CD4-positive, alpha-beta T cell treated with Interleukin-10 for 1 hour (primary cell): ENCODE measurements at places on chromosomes 16 and 17.

GRCh38 chr17:6059406-6059805, 10.8 kb upstream of the WSCD1 start:
- no peak for DNase-seq

DNA sequence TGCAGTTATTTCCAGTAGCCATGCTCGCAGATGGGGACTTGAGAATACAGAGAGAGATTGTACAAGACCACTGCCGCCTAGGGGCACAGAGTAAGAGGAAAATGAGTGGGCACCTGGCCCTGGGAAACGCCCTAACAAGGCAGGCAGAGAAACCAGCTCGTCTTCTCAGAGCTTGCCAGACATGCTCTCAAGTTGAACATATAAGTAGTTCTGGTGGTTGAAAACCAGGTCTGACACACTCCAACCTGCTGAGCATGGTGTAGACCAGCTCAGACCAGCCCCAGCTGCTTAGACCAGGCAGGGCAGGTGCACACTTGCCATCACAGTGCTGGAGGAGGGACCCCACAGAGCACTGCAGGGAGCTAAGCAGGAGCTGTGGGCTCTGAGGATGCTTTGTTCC, 250.5 kb downstream of the CPPED1 start:
- DNase-seq: no peak

DNA sequence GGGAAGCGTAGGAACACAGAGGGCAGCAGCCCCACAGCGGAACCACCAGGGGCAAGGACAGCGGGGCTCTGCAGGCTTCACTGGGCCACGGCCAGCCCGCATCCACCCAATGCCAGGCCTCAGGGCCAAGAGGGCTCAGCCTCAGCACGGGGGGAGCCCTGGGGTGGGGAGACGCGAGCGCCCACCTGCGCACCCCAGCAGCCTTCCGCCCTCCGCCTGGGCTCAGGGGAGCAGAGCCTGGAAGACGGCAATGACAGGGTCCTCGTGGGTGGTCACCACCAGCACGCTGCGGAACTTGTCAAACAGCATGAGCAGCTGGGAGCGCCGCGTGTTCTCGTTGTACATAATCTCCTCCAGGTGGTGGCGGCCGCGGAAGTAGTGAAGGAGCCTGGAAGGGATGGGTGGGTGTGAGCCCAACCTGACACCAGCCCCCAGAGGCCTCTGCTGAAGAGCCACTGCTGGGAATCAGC, 8.5 kb downstream of the MPG start:
- DNase-seq: no peak

DNA sequence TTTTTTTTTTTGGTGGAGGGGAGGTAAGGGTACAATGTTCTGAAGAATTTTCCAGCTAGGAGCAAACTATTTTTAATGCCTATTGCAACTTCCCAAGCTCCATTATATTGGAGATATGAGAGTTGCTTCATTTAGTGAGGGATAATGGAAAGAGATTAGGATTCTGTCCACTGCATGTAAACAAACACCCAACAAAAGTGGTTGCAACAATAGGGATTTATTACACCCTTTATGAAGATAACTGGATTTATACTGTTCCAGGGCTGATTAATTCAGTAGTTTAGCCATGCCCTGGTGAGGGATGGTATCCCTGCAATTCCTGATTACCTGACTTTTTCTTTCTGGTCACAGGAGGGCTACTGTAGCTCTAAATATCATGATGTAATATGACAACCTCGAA, 40.5 kb downstream of the MAP2K6 start:
- DNase-seq: no peak

DNA sequence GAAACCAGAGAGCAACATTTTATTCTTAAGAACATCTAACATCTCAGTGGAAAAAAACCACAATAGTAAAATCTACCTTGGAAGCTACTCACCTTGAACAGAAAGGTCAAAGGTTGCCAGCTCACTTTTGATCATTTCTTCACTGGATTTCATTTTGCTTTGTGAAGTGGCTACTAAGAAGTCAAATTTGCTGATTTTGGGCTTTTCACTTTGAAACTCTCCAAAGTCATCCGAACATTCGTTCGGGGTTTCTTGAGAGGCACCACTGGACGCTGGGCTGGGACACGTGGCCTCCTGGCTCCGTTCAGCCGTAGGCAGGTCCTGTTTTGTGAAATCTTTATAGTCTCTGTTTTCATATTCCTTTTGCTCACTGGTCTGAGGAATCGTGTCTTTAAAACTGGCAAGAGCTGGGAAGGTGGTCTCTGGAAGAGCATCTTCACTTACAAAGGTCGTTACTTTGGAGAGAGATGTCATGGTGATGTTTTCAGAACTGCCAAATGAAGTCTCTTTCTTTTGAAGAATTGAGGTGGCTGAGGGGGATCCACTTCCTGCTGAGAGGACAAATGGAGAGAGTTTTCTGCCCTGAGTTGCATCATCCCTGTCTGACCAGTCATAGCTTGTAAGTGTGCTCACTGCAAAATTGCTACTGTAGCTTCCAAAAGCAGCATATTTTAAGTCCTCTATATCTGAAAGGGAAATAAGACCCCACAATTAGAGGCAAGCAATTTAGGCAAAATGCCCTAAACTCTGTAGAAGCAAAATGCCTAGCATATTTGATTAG, 52.4 kb downstream of the DUSP14 start:
- no peak for DNase-seq

DNA sequence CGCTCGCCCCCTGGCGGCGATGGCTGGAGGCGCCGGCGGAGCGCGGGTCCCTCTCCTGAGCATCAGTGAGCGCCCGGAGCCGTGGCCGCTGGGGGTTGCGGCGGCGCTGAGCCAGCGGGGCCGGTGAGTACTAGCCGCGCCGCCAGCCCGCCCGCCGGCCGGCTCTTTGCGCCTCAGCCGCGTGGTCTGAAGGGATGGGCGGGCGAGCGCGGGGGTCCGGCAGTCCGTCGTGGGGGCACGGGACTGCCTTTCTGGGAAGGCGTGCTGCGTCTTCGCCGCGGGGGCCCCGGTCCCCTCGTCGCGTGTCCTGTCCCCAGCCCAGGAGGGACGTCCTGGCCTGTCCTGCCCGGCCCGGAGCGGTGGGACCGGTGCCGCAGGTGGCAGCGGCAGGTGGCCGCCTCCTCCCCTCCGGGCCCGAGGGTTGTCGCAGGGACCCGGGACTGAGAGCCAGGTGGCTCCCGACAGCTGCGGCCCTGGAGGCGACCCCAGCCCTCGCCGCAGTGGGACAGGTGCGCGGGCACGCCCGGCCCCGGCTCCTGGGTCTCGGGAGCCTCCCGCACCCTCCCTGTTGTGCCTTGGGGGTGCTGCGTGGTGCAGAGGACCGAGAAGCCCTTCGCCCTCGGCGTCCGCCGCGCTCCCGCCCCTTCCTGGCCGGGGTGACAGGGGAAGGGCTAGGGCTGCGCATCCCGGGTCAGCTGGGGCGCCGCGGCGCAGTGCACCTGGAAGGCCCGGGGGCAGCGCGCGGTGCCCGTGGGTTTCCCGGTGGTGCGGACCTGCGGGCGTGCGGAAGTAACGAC, at the start of gene SPECC1:
TSS of gene SPECC1 (plus strand) at position 58 of the 797 bp plus-strand sequence. CDS start 87,293 bp downstream, outside the sequence.
- DNase-seq: peak; percentile 90

GRCh38 chr17:72861811-72862210, 230.7 kb downstream of the SLC39A11 start:
- no peak for DNase-seq

- no peak for DNase-seq
These were observed 84.2 kb downstream of the PITPNC1 start for GRCh38 chr17:67461228-67461780.

DNA sequence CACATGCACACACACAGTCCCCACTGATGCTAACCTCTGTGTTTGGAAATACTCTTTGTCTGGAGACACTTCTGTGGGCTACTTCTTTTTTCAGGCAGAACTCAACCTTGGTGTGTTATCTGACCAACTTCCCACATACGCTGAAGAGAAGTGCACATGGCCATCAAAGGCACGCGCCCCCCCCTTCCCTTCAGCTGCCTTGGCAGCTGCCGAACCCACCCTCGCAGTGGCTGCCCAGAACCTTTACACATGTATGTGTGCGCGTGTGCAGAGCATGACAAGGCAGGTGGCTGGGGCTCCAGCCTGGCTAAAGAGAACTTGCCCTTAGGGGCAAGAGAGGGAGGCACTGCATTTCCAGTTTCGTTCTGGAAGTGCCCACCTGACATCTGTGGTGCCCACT, 3.9 kb downstream of the RAPGEFL1 start:
- DNase-seq: no peak

GRCh38 chr16:56303880-56304279, 112.6 kb downstream of the GNAO1 start:
- DNase-seq: no peak

DNA sequence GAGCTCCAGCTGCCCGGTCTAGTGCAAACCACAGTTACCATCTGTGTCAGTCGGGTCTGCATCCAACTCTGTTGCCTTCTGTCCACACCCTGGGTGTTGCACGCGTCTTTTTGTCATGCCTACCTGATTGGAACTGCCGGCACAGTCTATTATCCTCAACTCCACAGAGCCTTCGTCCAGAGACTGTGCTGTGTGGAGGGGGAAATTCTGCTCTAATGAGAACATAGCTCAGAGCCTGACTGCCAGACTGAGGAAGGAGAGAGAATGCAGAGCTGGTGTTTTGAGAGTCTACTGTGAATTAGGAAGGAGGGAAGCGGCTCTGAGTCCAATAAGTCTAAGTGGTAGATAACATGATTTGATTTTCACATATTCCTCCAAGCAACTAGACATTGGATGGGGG, 68.3 kb upstream of the GPR139 start:
- no peak for DNase-seq

DNA sequence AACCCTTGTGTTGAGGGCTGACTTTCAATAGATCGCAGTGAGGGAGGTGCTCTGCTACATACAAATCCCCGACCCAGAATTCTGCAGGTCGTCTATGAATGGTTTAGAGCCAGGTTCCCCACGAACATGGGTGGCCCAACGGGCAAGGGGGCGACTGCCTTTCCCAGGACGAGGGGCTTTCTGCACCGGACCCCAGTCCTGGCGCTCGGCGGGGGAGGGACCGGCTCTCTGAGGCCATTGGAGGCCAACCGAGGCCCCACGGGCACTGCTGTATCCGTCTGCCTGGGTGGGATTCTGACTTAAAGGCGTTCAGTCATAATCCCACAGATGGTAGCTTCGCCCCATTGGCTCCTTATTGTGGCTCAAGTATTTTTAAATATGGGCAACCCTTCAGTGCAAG, 21.2 kb downstream of the SEC14L1 start:
- no peak for DNase-seq

GRCh38 chr17:77471984-77472461, 331.3 kb downstream of the SEC14L1 start:
- no peak for DNase-seq

- no peak for DNase-seq
These were observed 80.8 kb upstream of the TRAP1 start for GRCh38 chr16:3797904-3798811.

DNA sequence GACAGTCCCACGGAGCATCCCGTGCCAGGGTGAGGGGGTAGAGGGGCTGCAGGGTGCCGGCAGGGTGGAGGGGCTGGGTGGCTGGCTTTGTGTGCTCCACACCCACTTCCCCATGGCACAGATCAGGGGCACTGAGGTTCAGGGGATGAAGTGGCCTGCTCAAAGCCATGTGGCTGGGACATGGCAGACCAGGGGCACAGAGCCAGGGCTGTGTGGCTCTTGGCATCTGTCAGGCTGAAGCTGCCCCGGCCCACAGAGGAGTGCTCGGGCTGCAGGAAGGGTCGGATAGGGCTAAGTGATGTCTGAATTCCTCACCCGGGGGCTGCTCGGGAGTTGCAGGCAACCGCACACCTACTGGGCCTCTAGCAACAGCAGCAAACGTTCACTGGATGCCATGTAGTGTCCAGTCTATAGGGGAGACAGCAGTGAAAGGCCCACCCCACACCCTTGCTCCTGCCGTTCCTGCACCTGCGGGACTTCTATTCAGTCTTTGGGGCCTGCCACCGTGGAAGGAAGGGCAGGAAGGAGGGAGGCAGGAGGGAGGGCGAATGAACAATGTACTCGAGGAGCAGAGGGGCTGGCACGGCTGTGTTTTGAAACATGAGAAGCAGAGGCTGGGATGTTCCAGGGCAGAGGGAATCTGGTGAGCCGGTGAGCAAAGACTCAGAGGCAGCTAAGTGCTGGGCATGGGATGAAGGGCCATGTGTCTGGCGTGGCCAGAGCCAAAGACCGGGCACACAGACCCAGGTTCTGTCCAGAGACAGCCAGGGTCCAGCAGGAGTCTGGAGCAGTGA, 15.1 kb downstream of the SLC5A10 start:
- DNase-seq: no peak

DNA sequence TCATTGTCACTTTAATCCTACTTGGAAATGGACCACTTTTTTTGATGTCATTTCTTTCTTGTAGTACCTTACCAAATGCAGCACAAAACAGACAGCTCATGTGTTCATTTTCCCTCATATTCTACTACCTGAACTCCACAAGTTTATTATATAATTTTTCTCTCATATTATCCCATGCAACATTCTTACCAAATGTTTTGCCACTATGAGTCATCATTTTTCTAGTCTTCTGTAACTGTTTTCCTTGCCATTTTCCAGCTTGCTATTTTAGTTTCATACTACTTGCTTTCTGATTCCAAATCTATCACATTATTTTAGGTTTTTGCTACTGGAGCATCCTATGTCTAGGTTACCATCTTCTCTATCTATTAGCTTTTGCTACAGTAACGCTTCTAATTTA, 332.7 kb downstream of the ZFHX3 start:
- no peak for DNase-seq

- no peak for DNase-seq
These were observed 76.5 kb downstream of the HELZ start for GRCh38 chr17:67168496-67168895.

DNA sequence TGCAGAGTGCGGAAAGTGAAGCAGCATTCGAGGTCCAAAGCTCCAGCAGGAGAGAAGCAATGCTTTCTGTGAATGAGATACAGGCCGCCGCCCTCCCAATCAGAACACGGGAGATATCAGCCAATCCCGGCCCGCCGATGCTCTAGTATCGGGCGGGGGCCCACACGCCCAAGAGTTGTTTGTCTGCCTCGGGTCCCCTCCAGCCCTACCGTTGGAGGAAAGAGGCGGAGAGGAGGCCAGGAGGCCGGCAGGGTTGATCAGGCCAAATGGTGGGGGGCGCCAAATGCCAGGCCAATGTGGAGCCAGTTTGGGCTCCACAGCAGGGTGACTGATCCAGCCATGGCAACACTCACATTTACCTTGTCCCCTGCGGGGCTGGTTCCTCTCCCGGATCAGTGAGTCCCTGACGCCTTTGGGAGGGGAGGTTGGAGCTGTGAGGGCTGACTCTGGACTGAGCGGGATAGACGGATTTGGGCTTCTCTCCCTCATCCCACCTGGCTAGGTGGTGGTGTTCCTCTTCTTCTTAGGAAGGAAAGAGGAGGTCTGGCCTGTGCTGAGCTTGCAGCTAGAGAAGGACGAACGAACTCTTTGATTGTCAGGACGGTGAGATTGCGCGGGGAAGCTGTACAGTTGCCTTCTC, 10.4 kb upstream of the CUEDC1 start:
- no peak for DNase-seq

- no peak for DNase-seq
These were observed 65.3 kb downstream of the SLC39A11 start for GRCh38 chr17:73027130-73027741.

DNA sequence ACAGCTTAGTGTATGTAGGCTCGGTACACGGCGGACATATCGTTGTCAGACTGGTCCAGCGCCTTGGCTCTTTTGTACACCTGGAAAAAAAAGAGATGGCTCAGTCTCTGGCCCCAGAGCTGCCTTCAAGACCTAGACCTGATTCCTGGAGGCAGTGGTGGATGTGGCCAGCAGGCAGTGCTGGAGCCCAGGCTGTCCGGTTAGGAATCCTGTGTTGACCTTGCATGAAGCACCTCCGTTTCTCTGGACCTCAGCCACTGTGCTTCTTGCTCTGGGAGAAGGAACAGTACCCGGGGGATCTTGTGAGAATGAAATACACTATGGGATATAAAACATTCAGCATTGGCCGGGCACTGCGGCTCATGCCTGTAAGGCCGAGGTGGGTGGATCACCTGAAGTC, 2.8 kb upstream of the ROGDI start:
- no peak for DNase-seq
